ENCODE measurements at places on chromosomes 3 and 15.

- no peak for DNase-seq
These were observed 105.6 kb downstream of the CHSY1 start for GRCh38 chr15:101146118-101146702.

DNA sequence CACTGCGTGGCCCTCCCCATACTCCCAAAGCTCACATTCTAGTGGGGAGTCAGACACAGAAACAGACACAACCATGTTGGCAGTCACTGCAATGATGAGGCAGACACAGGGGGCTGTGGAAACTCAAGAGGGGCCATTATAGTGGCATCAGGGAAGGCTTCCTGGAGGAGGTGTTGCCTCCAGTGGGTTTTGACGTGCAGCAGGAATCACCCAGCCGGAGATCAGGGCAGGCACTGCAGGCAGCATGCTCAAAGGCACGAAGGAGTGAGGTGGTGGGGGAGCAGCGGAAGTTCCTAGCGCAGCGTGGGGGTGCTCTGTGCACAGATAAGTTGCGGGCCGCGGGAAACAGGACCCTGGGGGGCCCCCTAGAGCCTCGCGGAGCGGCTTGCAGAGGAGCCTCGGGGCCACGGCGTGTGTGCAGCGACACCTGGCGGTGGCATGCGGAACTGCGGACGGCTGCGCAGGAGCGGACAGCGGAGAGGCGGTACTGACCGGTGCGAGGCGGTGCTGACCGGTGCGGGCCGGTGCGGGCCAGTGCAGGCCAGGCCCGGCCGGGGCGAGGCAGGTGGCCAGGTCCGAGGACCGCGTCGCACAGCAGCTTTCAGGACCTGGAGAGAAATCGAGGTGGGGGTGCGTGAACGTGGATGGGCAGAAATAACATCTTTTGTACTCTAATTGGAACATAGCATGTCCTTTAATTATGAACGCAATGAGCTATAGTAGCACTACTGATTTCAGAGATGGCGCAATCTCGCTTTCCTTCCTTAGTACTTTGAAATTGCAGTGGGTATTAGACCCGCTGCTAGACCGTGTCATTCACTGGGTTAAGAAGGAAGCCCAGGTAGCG is 101.5 kb downstream of the FBLN2 start:
- DNase-seq = peak; percentile 98

- DNase-seq = no peak
These were observed 201.7 kb upstream of the BCL6 start for GRCh38 chr3:187946981-187947380.

DNA sequence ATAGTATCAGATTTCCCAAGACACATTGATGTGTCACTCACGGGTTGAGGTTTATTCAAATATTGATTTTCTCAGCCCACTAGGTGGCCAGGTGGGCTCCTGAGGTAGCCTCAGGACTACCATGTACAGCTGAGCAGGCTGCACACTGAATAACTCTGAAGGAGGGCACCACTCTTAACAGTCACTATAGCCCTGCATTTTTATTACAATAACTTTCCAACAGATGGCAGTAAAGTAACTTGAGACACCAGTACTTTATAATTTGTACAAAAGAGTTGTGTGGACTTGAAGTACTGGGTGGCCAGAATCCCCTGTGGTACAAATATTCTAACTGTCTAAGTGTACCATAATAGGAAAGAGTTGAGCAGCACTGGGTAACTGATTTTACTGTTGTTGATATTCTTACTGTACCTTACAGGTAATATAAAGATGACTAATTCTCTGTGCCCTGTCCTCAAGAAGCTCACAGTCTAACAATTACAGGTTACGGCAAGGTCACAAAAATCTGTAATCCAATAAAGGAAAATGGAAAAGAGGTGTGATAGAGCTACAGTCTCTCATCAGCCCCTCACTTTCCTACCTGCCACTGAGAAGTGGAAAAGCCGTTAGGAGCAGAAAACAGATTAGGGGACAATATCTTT is 76.0 kb downstream of the ETFA start:
- DNase-seq = peak; percentile 37

DNA sequence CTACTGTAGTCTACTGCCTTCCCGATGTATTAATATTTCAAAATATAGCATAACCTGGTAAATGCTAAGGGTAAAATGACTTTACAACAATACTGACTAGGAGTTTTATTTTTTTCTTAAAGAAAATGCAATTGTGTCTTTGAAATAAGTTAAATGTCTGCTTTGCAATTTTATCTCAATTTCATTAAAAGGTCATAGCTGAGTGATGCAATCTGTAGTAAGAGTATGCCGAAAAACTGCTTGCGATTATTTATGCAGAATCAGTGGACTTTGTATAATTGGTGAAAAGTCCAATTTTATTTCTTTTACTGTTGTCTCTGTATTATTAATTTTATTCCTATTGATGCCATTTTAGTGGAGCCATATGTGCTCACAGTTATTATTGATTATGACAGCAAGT is 1143.6 kb upstream of the EPHA6 start:
- DNase-seq = no peak

- no peak for DNase-seq
These were observed 107.7 kb downstream of the OSBPL10 start for GRCh38 chr3:31873254-31873820.

DNA sequence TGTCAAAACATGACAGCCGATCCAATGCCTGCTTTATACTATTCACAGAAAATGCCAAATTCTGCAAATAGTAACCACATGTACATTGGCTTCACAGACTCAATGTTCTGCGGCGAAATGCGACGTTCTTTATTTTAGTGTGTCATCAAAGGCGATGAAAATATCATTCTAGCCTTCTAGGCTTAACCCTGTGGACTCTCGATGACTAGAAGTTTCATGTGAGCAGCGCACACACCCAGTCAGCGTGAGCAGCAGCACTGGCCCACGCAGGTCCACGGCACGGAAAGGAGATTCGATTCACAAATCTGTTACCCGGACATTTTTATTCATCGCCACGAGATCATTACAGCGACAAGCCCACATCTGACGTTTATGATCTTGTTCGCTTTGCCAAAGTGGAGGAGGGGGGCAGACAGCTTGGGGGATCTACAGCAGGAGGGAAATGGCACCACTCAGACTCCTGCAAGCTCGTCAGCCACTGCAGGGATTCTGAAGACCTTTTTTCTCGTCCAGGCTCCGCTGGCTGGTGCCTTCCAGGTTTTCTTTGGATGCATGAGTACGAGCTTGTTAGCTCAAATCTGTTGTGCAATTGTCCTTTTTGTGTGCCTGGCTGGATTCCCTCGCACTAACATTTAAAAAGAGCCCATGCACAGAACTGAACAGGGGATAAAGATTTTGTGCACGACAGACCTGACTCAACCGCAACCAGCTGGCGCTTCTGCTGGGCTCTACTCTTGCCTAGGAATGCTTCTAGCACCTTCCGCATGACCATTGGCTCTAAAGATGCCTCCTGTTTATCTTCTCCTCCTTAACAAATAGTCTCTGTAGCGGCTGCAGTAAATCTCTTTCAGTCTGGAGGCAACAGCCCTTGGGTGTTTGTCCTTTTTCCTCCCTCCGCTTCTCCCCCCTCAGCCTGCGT is 938.4 kb downstream of the MCTP2 start:
- DNase-seq = no peak

GRCh38 chr15:65076486-65077290 is at the start of gene KBTBD13:
Gene KBTBD13, plus strand, starts transcription at chr15:65076746. Its CDS starts 70 bp downstream, at chr15:65076816.
- peak; percentile 56 for DNase-seq

DNA sequence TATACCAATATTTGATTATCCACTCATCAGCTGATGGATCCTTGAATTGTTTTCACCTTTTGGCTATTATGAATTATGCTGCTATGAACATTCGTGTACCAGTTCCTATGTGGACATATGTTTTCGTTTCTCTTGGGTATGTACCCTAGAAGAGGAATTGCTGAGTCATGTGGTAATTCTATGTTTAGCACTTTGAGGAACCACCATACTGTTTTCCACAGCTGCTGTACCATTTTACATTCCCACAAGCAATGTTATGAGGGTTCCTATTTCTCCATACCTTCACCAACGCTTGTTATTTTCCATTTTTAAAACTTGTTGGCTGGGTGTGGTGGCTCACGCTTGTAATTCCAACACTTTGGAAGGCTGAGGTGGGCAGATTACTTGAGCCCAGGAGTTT is 62.9 kb downstream of the RPLP1 start:
- DNase-seq = no peak

- DNase-seq = no peak
These were observed 16.9 kb upstream of the FSIP1 start for GRCh38 chr15:39799552-39800011.

DNA sequence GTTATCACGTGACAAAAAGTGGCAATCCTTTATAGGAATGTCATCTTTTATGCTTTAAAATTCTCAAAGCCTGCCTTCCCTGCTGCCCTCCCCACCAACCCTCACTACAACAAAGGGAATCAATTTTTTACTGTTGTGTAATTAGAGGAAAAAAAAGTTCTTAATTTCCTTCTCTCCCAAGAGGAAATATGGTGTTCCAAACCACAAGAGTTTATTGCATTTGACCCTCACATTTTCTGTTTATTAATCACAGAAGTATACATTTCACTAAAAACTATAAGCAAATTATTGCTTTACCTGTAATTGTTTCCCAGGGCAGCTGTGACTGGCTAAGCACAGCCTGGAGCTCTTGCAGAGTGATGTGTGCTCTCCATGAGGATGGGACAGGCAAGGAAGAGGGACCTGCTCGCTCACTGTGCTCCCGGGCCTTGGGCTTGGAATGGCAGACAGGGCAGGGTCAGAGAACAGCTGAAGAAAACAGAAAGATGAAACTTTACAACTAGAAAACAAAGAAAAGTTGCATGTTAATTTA is 31.3 kb upstream of the ATP10A start:
- no peak for DNase-seq

GRCh38 chr3:41000471-41000870 is 198.8 kb upstream of the CTNNB1 start:
- DNase-seq = no peak

GRCh38 chr15:39860200-39860599 is 59.9 kb downstream of the GPR176 start:
- no peak for DNase-seq

DNA sequence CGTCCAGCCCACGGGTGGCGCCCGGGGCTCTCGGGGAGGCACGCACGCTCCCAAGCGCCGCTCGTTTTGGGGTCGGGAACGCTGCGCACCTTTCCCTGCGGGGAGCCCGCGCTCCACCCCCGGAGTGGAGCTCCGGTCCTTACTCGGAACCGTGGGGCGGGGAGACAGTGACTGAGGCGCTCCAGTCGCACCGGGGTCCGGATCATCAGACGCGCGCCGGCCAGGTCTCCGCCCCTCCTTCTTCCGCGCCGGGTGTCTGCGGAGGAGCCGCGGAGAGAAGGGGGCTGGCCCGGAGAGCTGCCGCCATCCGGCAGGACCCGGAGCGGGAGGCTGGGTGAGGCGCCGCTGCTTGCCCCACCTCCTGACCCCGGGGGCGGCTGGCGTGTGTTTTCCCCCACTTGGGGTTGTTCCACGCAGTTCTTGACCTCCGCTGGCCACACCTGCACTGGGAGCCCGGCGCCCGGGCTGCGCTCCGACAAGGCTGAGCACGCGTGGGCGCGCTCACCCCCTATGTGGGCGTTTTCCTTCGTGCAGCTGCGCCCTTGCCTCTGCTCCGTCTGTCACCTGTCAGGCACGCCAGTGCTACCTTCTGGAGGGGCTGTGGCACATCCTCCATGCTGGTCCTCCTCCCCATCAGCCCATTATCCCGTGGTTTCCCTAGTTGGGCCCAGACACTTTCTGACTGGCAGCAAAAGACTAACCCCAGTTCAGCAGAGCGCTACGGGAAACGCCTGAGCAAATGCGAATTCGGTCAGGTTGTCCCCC is at the start of gene MCF2L2:
TSS of gene MCF2L2 (minus strand) at position 173 of the 765 bp plus-strand sequence. CDS start 642 bp downstream, outside the sequence.
- peak; percentile 93 for DNase-seq

DNA sequence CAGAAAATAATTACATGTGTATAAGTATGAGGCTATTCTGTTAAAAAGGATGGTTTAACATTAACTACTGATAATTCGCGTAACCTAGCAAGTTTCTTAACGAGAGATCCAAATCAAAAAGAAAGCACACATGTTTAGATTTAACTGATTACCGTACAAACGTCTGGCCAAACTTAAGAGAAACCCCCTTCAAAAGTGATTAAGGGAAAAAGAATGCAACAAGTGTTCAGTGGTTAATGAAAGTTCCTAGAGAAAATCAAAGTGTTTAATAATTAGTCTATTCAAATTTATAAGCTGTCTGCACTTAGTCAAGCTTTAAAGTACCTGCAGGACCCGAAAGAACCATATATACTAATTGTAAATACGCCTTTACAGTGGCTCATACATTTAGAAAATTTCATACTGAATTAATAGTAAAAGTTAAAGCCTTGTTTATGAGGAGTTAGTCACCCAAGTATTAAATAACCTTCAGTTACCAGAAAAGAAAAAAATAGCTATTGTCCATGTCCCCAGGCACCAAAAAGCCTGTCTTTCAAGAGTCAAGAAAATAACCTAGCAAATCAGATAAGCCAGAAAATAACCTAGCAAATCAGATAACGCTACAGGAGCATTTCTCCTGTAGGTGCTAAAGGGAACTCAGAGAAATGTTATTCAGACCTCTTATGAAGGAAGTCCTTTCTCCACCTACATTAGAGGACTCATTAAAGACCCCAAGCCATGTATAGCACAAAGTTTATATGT is 34.6 kb downstream of the ZNF589 start:
- no peak for DNase-seq

- no peak for DNase-seq
These were observed 187.5 kb upstream of the THRB start for GRCh38 chr3:24682141-24682547.

- peak; percentile 86 for DNase-seq
These were observed 138.8 kb upstream of the HACD2 start for GRCh38 chr3:123723522-123724168.

All from H7 (cell line).